Activated CD8-positive, alpha-beta memory T cell treated with anti-CD3 and anti-CD28 coated beads for 1 hour (primary cell): ENCODE measurements at places on chromosomes 4 and X.

DNA sequence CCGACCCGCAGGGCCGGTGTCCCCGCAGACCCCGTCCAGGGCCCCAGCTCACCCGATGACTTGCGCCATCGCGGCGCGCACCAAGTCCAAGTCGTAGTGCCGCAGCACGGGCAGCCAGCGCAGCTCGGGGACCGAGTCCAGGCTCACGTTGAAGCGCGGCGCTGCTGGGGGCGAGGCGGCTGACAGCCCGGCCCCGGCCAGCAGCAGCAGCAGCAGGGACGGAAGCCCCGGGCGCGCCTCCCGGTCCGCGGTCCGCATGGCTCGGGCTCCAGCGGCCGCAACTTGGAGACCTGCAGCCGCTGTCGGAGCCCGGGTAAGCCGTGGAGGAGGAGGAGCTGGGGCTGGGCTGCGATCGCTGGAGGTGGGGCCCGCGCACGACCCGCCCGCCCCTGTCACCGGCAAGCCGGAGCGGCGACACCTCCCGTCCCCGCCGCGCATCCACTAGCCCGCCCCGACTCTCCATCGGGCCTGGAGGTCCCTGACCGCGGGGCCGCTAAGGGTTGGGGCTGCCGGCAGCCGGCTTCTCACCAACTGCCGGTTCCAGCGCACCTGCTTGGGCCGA is at the start of gene NAAA:
Gene NAAA (minus strand): TSS at position 322 of the 562 bp plus-strand sequence. CDS start 64 bp downstream, at position 258.
- DNase-seq, result peak; percentile 66

DNA sequence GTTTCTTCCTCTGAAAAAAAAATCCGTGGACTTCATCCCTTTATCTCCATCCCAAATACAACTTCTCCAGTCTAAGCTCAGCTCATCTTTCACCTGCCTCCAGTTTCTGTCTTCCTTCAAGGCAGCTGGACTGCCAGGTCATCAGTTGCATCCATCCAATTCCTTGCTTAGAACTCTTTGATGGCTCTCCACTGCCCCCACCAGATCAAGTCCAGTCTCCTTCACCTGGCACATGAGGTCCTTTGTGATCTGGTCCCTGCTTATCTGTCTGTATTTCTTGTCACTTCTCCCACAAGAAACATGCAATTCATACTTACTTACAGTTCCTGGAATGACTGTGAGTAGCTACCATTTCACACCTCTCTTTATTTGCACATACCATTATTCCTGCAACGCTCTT is 33.8 kb downstream of the OTUD6A start:
- no peak for DNase-seq

DNA sequence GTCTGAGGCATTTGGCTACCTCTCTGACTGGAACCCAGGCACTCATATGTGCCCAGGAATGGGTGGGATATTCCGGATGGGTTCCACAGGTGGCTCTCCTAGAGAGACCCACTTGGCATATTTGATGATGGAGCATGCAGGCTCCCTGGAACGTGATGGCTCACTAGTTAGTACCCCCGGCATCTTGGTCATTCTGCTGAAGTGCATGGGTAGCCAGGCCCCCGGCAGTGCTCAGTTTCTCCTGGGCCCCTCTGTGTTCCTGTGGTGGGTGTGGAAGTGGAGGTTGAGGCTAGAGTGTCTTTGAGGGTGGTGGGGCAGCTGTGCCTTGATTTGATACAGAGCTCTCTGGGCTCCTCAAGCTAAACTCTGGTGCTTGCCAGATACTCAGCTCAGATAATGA is 29.4 kb downstream of the NBDY start:
- no peak for DNase-seq

GRCh38 chr4:184745831-184746795 is 12.2 kb upstream of the CENPU start:
- DNase-seq, result peak; percentile 51

DNA sequence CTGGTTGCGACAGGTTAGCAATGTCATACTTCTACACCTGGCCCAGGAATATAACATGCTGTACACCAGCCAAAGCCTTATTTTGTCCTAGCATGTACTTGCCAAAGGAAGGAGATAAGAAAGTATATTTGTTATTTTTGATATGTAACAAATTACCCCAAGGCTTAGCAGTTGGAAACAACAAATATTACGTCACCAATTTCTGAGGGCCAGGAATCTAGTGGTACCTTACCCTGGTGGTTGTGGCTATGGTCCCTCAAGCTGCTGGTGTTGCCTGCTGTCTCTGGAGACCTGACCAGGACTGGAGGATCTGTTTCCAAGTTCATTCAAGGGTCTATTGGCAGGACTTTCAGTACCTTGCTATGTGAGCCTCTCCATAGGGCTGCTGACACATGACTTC is 135.5 kb upstream of the BANK1 start:
- no peak for DNase-seq

GRCh38 chrX:119288890-119289393 is 52.9 kb downstream of the PGRMC1 start:
- no peak for DNase-seq

DNA sequence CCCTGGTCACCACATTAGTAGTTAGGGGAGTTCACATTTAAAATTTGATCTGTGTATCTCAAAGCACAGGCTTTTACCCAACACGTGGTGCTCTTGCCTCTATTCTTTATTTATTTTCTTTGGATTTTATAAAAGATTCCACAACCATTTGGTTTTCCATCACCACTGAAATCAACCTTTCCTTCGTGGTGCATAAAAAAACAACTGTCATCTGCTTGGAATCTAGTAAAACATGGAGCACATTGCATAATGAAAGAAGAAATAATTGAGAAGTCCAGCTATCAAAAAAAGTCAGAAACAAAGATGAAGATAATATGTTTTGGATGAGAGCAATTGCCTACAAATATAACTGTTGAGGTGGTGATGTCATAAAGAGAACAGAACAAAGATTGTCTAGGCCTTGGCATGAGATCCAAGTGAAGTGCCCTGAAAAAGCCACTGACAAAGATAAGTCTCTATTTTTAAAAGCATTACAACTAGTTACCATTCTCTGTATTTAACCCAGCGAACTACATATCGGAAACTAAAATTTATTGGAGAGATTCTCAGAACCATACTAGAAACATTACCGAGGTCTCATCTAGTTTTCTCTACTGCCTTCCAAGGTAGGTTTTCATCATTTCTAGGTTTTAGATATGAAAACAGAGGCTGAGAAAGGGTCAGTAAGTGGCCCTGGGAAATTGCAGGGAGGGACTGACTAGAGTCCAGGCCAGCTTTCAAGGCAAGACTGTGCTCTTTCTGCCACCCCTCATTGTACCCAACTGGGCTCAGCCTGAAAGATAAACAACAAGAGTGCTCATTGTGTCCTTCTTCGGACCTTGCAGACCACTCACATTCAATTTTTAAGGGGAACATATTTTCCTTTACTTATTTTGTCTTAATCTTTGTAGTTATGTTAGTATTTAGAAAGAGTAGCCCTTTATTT is 127.3 kb downstream of the MAD2L1 start:
- no peak for DNase-seq

GRCh38 chr4:48372272-48372671 is 30.9 kb downstream of the SLAIN2 start:
- no peak for DNase-seq

- DNase-seq, result no peak
Measured at GRCh38 chrX:19040373-19040772, 56.5 kb upstream of the PHKA2 start.

DNA sequence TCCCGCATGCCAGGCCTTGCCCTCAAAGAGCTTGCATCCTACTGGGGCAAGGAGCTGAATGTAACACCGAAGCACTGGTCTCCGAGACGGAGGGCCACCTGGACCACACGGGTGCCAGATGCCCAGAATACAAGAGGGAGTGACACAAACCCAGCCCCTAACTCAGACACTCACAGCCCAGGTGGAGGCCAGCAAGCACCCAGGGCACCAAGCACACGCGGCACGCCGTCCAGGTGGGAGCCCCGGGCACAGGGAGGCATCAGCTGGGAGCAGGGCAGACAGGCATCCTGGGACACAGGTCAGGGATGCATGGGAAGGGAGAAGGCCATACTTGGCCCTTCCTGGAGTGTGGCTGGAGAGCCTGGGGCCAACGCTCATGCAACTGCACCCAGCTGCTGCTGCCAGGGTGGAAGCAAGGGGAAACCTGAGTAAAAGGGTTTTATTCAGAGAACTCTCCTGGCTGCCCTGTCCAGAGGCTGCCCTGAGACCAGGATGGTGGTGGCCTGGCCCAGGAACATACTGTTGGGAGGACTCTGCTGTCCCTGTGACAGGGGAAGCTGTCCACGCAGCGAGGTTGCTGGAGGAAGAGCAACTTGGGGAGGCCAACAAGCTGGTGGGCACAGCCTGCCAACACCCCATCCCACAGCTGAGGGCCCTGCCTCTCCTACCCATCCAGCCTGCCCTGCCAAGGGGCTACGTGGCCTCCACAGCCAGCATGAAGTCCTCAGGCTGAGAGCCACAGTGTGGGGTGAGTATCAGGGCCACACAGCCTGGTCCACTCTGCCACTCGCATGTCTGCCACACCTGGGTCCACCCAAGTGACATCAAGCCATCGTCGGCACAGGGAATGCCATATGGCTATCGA is 22.2 kb upstream of the PPP2R2C start:
- DNase-seq, result no peak

- DNase-seq, result no peak
Measured at GRCh38 chr4:85600501-85600900, 125.6 kb downstream of the ARHGAP24 start.

DNA sequence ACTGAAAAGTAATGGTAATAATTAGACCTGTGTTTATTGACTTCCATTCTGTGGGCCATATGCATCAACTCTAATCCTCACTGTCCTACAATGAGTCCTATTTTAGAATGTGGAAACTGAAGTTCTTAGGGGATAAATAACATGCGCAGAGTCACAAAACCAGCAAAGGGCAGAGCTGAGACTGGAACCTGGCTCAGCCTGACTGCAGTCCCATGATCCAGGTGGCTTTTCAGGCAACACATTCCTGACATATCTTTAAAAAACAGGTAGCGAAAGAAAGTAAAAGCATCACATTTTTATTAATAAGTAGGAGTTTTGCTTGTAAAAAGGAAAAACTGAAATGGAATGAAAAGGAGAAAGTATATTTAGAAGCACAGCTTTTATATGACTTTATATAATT is 34.7 kb upstream of the PRSS48 start:
- DNase-seq, result no peak

- DNase-seq, result no peak
Measured at GRCh38 chr4:102505708-102506107, 4.5 kb downstream of the NFKB1 start.

- DNase-seq, result no peak
Measured at GRCh38 chr4:89599026-89599425, 237.9 kb downstream of the SNCA start.

GRCh38 chr4:136392576-136392975 is 1139.7 kb downstream of the PCDH18 start:
- no peak for DNase-seq

DNA sequence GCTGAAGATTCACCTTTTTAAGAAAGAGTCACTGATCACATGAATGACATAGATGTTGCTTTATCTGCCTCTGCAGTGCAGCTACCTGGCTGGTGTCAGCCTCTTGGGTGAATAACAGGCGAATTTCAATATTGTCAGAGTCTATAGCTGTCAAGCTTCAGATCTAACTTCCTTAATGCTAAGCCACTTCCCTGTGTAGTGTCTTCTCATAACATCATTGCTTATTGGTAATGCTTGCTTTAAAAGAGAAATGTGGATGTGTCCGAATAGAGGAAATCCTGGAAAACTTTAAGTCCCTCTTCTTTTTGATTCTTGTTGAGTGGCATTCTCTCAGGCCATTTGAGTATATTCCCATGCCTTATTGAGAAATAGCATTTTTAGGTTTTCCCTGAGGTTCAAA is 7.3 kb upstream of the IGFBP7 start:
- no peak for DNase-seq

DNA sequence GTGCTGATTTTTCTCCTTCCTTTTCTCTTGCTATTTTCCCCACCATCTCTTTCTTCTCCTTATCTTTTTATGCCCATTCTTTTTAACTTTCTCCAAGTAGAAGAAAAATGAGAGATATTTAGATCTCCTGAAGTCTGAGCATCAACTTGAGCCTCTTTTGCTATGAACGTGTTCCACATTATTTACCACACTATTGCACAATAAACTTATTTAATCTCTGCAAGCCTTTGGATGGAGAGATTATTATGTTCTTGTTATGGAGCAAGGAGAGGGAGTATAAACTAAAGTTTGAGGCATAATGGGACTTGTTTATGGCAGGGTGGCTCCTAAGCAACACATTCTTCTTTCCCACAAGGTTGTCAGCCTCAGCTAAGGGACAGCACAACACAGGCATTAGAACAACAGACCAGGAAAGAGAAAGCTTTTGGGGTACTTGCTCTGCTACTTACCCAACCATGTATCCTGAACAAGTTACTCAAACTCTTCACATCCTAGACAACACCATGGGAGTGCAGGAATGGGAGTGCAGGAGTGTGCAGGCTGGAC is 365.5 kb upstream of the BOD1L1 start:
- no peak for DNase-seq

GRCh38 chr4:164304101-164304639 is 449.8 kb upstream of the SMIM31 start:
- no peak for DNase-seq

DNA sequence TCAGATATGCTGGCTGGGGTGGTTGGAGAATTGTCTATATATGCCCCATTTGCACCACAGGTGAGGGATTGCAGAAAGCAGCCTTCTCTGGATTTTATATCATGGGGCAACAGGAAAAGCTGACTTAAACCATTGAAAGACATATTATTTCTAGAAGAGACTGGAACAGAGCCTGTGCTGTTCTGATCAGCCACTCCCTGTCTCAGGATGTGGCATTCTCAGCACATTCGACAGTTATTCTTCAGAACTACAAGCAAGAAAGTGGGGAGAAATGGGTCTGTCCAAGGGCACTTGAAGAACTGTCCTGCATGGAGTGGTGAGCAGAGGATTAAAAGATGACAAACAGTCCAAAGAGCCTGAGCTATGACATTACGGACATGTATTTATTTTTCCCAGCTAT is 67.8 kb upstream of the EPHA5 start:
- DNase-seq, result no peak

GRCh38 chrX:154000051-154000450 is 19.7 kb downstream of the IRAK1 start:
- DNase-seq, result no peak

DNA sequence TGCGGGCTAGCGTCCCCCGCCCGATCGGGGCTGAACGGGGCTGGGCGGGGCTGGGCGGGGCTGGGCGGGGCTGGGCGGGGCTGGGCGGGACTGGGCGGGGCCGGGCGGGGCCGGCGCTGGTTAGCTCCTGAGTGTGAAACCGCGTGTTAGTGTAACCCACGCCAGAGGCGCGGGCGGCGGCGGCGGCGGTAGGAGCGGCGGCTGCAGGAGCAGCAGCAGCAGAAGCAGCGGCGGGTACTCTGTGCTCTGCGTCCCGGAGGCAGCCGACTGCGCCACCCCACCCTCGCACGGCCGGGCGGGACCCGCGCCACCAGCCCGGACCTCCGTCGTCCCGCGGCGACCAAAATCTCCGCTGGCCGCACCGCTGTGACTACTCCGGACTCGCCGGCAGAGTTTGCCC is 128.1 kb downstream of the LAS1L start:
- no peak for DNase-seq
